ENCODE measurements at places on chromosomes 1 and 21.

DNA sequence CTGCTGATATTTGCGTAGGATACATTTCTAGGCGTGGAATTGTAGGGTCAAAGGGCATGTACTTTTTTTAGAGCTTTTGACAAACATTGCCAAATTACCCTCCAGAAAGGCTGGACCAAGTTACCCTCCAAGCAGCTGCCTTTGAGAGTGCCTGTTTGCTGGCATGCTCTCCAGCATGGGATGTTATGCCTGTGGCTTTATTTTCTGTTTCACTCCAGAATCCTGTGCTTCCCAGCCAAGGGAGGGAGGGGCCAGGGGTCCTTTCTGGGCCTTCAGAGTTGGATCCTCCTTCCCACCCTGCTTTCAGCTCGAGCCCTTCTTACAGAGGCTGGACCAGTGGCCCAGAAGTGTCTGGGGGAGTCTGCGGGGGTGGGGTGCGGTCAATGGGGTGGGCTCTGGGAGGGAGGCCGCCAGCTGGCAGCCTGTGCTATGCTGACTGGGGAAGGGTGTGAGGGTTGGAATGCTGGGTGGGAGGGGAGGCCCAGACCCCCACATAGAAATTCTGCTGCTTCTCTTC lies 81.2 kb downstream of the EPHB2 start:
- DNase-seq = no peak

- no peak for DNase-seq
Observed at GRCh38 chr1:241131636-241132194, 225.3 kb downstream of the RGS7 start.

DNA sequence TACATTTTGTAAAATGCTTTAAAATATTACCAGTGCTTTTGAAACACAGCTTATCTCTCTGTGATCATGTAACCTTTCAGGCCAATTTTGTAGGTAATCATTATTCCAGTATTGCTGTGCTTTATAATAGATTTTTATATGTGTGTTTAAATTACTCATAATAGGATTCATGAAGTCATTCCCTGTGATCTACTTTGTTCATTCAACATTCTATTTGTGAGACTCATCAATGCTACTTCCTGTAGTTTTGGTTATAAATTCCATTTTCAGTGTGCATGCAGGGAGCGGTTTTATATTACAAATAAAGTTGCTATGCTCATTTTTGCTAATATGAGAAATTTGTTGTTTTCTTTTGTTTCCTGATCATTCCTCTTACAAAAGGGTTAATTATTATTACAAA lies 4.1 kb upstream of the OR2M5 start:
- DNase-seq = no peak

DNA sequence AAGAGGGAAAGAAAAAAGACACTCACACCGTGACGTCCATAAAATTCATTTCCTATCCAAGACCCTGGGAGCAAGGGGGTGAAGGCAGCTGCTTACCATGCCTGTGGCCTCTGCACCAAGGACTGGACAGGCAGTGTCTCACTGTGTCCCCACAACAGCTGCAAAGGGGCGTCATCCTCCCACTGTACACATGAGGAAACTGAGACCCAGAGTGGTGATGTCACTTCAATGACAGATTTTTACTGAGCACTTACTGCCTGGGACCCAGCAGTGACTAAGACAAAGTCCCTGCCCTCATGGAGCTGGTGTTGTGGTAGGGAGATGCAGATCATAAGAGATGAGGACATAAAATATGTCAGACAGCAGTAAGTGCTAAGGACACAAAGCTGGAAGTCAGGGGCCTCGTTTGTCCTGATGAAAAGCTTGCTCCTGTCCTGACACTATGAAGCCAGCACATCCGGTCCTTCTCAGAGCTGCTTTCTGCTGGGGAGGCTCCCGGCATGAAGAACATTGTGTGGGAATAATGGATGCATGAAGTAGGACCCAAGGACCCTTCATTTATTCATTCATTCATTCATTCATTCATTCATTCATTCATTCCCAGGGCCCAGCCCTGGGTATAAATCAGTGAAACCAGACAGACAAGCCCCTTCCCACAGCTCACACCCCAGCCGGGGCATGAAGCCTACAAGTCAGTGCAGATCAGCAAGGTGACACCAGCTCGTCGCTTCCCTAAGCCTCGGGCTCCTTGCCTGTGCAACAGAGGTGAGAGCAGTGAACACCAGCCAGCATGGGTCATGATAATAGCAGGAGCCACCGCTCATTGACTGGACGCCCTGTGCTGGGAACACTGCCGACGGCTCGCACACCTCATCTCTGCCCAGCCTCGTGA lies 473.7 kb downstream of the MATN1 start:
- DNase-seq = no peak
